NCI-H2081 (cell line): ENCODE measurements at places on chromosomes 1 and 21.

DNA sequence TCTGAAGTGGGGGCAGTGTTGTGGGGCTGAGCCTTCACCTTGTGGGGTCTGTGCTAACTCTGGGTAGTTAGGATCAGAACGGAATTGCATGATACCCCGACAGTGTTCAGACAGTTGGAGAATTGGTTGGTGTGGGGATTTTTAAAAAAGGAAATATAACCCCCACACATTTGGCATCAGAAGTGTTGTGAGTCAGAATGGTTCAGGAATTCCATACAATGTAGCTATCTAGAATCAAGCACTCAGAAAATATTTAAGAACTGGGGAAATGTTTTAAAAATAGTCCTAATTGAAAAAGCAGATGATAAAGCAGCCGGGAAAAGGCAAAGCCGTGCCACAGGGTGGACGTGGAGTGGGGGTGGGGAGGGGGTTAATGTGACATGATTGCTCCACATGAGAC lies 6.5 kb upstream of the S100A7 start:
- DNase-seq: no peak

DNA sequence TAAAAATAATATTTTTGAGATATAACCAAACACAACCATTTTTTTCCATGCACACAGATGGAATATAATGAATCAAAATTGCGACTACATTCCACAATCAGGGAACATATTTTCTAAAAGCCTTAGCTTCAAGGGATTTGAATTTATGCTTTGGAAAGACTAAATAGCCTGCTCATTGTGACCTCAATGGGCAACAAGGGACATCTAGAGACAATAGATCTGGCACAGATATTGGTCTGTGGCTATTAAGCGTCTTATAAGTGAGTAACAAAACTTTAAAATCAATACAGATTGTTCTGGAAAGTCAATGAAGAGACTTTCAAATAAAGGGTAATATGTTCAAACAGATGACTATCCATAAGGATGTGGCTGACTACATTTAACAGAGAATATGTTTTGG lies 660.6 kb upstream of the ADGRL4 start:
- no peak for DNase-seq

DNA sequence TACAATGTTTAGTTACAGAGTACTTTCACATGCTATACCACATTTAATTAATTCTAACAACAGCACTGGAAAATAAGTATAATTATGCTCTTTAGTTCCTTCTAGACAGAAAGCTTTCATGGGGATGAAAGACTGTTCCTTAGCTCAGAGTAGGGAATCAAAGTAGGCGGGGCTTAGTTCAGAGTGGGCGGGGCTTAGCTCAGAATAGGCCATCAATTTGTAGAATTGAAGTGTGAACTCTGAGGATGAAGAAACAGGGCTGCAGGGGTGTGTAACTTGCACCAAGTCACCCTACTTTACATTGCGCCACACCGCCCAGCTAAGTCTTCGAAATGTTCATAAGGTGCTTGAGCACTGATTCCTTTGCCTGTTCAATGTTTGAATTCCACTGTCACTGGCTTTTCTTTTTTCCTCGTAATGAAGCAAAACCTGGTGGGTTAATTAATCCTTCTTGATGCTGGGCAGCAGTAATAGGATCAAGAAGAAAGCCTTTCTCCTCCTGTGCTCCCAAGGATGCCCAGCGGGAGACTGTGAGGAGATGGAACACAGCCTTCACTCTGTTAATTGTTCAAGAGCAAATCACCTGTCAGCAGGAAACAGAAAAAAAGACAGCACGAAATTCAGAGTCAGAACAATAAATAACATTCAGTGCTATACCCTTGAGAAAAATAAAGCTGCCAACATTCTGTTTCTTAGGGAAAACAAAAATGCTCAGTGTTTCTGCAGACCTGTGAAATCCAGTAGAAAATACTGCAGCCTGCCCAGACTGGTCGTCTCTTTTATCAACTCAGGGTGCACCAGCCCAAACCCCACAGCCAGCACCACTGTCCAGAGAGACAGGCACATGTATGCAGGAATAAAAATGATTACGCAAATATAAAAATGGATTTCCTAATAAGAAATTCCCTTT lies 66.5 kb upstream of the CAMK1G start:
- DNase-seq: no peak

DNA sequence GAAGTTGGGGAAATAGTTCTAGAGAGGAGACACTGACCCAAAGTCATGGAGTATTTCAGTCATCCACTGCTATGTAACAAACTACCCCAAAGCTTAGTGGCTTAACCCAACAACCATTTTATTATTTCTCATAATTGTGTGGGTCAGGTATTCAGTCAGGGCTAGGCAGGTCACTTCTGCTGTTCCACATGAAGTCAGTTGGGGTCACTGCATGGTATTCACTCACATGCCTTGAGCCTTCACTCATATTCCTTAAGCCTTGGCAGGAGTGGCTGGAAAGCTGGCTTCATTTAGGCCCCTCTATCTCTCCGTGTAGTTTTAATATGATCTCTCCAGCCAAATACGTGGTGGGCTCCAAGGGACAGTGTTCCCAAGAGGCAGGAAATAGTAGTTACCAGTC lies 17.5 kb upstream of the RNF11 start:
- DNase-seq: no peak

DNA sequence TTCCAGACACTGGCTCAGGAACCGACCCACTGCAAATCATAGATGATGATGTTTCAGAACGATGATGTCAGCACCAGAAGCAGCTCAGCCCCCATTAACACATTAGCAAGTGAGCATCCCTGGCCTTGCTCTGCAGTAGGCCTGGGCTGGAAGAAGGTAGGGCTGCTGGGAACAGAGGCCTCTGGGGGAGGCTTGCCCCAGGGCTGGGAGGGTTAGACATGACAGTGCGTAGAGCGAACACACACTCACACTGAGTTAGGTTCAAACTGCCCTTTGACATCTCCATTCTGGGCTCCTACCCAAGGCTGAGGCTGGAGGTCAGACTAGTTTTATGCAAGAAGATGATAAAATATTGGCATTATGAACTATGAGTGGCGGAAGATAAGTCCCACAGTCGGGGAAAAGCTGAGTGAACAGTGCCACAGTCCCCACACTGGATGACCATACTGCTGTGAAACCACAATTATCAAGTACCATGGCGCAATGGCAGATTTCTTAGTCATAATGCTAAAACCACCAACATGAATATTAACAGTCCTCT lies 91.1 kb downstream of the DMRTB1 start:
- DNase-seq: no peak

DNA sequence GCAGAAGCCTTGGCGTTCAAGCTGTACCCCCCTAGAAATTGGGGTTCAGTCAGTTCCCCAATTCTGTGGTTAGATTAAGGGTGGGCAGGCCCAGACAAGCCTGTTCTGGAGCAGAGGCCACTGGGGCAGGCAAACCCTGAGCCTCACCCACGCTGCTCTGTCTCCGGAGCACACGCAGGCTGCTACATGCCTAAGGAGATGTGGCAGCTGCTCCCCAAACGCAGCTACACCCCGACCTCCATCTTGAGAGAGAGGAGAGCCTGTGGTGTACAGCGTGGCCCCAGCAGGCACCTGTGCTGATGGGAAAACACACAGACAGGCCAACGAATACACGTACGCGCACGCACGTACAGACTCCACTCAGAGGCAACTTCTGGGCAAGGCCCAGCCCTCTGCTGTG lies 33.9 kb upstream of the GRHL3 start:
- no peak for DNase-seq

DNA sequence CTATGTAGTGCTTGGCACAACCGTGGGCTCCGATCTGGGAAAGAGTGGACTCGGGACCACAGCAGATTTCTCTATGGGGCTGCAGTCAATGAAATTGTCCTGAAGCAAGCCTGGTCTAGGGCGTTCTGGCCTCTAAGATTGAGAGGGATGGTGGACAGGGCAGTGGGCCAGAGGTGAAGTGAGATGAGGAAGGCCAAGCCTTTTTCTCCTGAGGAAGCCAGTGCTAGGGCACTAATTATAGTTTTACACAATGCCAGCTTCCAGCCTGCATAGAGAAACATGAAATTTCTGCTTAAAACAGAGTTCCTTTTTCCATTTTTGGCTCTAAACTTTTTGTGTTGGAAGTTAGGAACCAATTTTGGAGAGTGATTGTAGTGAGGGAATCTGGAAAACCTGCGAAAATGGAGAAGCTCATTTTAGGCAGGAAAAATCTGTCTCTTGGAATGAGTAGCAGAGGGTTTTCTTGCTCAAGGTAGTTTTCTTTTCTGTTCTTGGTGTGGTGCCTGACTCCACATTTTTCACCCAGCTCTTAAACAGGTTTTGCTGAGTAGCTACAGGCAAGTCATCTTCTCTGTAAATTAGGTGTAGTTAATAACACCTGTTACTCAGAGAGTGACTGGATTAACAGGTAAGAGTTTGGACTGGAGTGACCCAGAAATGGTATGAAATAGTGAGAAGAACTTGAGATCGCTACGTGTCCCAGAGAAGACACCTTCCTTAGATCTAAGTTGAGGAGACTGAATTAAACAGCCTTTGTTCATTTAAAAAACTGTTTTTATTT lies 22.1 kb downstream of the UCK2 start:
- no peak for DNase-seq
